ENCODE measurements at places on chromosomes 12 and 14. TPM values are rescaled to one million over a fixed set of nuclear protein-coding genes. Genes with fewer than 3 reads are reported as not detected.

EPYC gene
- not detected for total RNA-seq

AICDA gene
- not detected for total RNA-seq

KRT3 gene
- total RNA-seq = not detected

HRK gene
- 0.07 TPM for total RNA-seq

ERP29 gene
- 69.4 TPM for total RNA-seq

NFATC4 gene
- total RNA-seq = 76.4 TPM

AKAP3 gene
- 1.7 TPM for total RNA-seq

RBMS2 gene
- total RNA-seq = 26.2 TPM

HOXC12 gene
- total RNA-seq = not detected

FGD6 gene
- total RNA-seq = 9.8 TPM

TMEM132C gene
- total RNA-seq = not detected

KLRF1 gene
- total RNA-seq = not detected

B4GALNT3 gene
- 0.13 TPM for total RNA-seq

DNAH10 gene
- 0.46 TPM for total RNA-seq

VDR gene
- 13.6 TPM for total RNA-seq

DEPDC4 gene
- total RNA-seq = 1.1 TPM

Measured in smooth muscle cell of the pulmonary artery (primary cell).